ENCODE measurements at places on chromosomes 1 and 21.
A peak's percentile ranks its signal among the peaks of the same experiment; 100 is the strongest.

DNA sequence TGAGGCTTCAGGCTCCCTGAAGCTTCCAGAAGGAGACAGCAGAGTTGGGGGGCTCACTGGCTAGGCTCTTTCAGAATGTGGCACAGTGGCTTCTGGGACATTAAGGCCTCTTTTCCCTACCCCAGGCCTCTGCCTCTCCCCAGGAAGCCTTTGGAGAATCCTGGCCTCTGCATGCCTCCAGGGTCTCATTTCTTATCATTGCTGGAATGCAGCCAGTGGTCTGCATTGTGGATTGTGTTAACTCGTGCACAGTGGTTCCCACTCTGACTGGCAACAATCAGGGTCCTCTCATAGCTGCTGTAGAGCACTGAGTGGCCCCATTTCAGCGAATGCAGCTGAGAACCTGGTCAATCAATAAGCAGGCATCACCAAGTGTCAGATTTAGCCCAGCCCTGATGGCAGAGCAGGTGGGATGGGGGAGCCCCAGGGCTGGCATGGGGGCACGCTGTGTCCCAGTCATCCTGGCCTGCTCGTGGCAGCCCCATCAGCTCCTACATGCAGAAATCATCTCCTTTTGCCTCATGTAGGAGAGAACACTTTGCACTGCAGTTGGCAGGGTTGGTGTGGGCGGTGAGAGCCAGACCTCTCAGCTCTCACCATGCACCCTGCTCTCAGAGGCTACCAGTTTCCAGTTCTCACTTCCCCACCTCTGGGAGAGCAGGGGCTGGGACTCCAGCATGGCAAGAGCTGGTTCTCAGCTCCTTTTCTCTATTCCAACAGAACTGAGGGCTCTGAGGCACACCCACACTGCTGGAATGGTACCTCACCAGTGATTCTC is 13.4 kb downstream of the ADORA1 start:
- no peak for DNase-seq

DNA sequence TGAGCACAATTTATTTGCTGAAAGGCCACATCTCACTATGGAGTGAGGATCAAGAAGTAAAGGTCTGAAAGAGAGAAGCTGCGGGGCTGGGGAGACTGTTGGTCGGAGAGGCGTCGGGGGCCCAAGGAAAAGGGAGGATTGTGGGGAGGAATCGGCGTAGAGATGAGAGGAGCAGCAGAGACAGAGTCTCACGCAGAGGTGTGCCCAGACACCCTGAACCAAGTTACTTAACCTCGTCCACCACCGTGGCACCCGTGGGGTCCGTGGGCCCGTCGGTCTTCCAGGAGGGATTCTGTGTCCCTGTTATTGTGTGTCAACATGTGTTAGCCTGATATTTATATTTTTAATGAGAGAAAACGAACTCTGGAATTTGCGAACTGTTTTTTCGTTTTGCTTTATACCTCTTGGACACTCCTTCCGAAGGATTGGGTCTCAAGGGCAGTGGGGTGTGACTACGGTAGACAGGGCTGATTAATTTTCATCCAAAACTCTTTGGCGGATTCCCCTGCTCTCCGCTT is 3.8 kb upstream of the NBPF1 start:
- DNase-seq = peak; percentile 56

DNA sequence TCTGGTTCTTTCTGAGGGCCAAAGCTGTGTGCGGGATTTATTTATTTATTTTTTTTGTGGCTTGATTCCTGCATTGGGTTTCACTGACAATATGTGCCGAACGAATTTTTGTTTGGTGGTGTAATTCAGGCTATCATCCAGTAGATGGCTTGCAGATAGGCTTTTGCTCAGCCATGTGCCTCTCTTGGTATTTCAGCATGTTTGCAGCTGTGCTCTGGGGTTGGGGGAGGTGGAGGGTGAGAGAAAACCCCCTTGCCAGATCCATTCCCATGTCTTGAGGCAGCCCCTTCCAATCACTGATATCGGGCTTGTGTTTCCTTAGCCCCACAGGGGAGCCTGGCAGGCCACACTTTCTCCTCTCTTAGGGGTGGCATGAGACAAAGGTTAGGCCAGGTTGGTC is 302.4 kb downstream of the PTGER3 start:
- no peak for DNase-seq

DNA sequence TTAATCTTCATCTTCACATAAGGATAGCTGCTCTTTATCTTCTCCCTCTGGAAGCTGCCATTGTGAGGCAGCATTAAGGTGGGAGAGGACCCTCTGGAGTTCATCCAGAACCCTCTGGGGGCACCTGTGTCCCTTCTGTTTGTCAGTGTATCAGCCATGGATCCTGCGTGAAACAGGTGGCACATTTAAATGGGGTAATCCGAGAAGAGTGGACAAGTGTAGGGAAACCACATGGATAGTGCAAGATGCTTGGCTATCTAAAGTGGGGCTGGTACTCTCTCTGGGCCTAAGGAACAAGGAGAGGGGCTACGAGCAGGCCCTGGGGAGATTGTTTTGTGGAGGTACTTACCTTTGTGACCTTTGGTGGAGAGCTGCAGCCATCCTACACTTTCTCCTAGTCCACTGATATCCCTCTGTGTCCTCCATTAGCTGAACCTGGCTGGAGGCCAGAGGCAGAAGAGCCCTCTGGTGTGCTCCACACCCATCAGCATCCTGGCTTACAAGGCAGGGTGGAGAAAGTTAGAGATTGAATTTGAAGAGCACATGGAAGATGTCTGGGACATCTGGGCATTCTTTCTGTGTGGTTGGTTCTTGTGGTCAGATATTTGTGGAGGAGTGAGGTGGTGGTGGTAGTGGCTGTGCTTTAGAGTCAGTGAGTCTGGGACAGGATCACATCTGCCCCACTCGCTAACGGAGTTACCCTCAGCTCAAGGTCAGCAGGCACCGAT is 117.7 kb downstream of the FGGY start:
- DNase-seq = no peak

DNA sequence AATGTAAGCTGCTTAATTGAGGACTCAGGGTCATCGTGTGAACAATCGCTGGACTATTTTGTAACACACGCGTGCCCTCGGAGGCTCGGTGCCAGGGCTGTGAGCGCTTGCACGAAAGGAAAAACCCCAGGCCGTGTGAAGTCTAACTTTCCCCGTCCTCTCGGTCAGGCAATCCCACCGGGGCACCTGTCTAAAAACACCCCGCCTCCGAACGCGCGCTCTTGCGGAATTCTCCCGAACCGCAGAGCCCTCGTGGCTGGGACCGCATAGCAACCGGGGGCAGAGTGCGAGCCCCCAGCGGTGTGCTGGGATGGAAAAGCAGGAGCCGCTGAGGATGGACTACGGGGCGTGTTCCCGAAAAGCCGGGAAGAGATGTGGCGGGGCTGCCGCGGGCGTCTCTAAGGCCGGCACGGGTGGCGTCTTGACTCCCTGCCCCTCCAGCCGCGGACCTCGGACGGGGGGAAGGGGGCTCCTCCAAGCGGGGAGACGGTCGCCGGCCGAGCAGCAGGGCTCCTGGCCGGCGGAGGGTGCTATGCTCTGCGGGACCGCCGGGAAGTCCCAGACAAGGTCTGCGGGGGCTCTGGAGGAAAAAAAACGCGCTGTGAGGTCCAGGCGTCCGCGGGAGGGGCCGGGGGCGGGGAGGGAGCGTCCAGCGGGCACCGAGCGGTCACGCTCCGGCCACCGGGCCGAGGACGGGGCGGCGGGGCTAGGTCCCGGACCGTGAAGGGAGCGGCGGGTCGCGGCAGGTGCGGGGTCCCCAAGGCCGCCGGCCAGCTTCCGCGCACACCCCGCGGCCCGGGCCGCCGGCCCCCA is 936 bp downstream of the ZBTB21 start:
- DNase-seq = no peak

DNA sequence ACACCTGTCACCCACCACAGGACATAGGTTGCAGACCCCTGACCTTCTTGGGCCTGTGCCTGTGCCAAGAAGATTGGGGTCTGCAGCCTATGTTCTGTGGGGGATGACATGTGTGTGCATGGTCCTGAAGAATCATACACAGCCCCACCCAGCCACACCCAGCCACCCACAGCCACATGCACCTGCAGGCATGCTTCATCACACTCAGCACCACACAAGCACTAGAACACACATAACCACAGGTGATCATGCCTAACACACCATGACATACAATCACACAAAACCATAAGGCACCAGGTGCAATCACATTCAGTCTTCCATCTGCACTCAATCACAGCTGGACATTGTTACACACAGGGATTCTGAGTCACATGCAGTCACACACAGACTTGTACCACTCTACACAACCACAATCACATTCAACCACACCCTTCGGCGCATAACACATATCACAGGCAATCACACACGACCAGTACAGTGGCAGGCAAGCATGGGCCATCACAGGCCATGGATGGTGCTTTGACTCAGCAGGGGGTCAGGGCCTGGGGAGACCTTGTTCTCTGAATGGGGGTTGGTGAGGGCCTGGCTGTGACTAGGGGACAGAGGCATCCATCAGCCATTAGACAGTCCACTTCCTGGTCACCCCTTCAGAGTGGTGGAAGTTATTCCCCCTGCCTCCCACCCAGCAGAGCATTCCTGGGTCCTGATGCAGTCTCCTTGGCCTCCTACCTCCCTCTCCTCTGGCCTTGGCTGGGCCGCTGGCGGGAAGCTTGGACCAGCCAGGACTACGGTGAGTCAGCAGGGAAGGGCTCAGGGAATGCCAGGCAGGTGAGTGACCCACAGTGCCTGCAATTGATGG is 44.3 kb upstream of the EPS8L3 start:
- DNase-seq = no peak

DNA sequence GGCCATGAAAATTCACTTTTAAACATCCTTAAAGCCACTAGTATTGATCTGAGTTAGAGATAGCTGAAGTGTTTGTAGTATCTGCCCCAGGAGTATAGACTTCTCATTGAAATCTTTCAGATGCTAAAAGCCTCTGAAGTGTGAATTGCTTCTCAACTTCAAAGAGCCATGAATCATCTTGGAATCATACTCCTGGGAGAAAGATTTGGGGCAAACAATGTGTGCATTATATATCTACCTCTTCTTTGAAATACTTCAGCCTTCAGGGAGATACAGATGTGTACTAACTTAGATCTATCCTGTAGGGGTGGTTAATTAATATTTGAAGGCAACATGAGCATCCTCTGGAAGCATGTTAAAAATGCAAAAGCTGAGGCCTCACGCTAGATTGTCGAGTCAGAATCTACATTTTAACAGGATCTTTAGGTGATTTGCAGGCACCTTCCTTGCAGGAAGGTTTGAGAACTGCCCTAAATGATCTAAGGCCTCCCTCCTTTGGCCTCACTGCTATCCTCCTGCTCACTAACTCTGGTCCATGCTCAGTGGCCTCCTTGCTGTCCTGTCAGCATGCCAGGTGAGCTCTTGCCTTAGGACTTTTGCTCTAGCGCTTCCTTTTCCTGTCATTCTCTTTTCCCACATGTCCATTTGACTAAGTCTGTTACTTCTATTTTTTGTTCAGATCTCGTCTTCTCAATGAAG is 6.0 kb upstream of the SCYL3 start:
- no peak for DNase-seq

DNA sequence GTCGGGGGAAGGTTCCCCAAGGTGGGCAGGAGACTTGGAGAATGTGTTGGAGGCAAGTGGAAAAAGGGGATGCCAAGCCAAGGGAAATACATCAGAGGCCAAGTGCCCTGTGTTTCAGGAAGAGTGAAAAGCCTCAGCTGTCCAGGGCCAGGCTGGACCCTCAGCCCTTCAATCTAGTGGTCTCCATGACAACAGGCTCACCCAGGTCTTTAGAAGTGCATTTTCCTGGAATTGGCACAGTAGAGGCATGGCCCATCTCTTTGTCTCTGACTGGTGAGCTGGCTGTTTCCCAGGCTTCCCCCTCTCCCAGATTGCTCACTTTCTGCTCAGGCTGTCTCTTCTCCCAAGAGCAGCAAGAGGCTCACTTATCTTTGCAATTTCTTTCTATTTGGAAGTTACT is 10.4 kb upstream of the RHBG start:
- DNase-seq = no peak
